Sigmoid colon (tissue), 7 donors: ENCODE measurements at places on chromosomes 5 and 9. TPM values are rescaled to one million over a fixed set of nuclear protein-coding genes. Genes with fewer than 3 reads are reported as not detected.

DNA sequence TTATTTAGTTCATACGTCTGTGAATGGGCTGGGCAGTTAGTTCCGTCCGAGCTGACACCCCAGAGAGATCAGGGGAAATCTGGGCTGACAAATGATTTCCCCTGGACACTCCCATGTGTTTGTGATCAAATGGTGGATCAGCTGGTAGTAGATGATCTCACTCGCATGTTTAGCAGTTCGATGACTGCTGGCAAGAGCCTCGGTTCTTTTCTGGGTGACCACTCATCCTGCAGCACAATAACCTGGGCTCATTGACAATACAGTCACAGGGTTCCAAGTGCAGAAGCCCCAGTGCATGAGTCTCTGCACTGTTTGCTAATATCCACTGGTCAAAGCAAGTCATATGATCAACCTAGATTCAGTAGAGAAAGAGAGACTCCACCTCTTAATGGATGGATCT is 155.9 kb downstream of the NR2F1-AS1 start:
- no peak for DNase-seq
- H3K4me1 ChIP-seq, result no peaks in the 10 kb centered on the region
- H3K36me3 ChIP-seq, result no peaks in the 10 kb centered on the region

Gene SPINK7
- 0.42 TPM for polyA plus RNA-seq

GRCh38 chr9:121997791-121998190 is 95.3 kb downstream of the TTLL11 start:
- peaks cover 33% of the 10 kb centered on the region for H3K4me1 ChIP-seq
- H3K27me3 ChIP-seq, result no peaks in the 10 kb centered on the region
- H3K4me3 ChIP-seq, result no peak overlapping the region
- no peak for DNase-seq
- no peak overlapping the region for H3K27ac ChIP-seq

DNA sequence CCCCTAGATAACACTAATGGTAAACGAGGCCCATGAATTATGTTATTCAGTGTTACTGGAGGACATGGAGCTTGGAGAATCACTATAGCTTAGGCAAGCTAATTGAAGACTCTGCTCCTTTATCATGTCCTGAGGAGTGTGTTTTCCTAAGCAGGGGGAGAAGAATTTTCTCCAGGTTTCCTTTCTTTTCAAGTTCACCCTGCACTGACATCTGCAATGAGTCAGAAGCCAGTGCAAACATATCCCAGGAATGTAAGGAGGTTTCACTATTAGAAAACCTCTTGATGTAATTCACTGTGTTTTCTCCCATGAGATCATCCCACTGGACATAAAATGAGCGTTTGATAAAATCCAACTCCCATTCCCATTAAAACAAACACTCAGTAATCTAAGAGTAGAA is 75.6 kb downstream of the DMRT2 start:
- no peak overlapping the region for H3K27ac ChIP-seq
- no peaks in the 10 kb centered on the region for H3K27me3 ChIP-seq
- H3K4me3 ChIP-seq, result no peak overlapping the region
- DNase-seq, result no peak
- no peaks in the 10 kb centered on the region for H3K36me3 ChIP-seq

DNA sequence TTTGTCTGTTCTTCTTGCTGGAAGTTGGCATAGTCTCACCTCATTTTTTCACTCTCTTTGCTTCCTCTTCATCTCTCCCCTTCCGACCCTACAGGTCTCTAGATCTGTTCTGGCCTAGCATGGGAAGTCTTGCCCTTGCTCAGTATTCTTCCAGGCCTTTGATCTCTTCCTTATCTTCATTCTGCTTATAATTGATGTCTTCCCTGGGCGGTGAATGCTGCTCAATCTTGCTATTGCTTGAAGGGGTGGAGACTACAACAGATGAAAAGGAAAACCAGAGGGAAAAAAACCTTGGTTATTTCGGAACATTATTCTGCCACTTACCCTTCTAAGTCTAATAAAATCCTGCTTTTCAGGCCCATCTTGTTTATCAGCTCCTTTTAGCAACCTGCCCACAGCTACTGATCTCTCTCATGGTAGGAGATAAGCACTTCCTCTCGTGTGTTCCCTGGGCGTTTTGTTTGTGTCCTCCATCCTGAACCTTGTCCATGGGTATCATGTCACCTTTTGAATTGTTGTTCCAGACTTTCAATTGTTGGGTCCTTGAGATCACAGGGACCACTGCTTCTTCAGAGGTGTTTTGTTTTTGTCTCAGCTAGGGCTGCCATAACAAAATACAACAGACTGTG is 375.6 kb downstream of the ADGRV1 start:
- no peaks in the 10 kb centered on the region for H3K36me3 ChIP-seq
- no peaks in the 10 kb centered on the region for H3K27me3 ChIP-seq
- no peak overlapping the region for H3K4me3 ChIP-seq
- peaks cover 19% of the 10 kb centered on the region for H3K4me1 ChIP-seq
- DNase-seq, result no peak

GRCh38 chr5:58751222-58751837 is 168.5 kb downstream of the RAB3C start:
- H3K27me3 ChIP-seq, result no peaks in the 10 kb centered on the region
- H3K4me1 ChIP-seq, result no peaks in the 10 kb centered on the region
- no peak overlapping the region for H3K27ac ChIP-seq
- H3K36me3 ChIP-seq, result no peaks in the 10 kb centered on the region

GRCh38 chr9:131051592-131052517 is 42.9 kb downstream of the LAMC3 start:
- no peak overlapping the region for H3K27ac ChIP-seq
- H3K27me3 ChIP-seq, result no peaks in the 10 kb centered on the region
- peaks cover under 1% of the 10 kb centered on the region for H3K4me1 ChIP-seq
- DNase-seq, result no peak
- H3K4me3 ChIP-seq, result no peak overlapping the region
- H3K36me3 ChIP-seq, result no peaks in the 10 kb centered on the region

Gene IL31RA
- 0.09 TPM for polyA plus RNA-seq

Gene GPR150
- polyA plus RNA-seq, result 0.36 TPM

DNA sequence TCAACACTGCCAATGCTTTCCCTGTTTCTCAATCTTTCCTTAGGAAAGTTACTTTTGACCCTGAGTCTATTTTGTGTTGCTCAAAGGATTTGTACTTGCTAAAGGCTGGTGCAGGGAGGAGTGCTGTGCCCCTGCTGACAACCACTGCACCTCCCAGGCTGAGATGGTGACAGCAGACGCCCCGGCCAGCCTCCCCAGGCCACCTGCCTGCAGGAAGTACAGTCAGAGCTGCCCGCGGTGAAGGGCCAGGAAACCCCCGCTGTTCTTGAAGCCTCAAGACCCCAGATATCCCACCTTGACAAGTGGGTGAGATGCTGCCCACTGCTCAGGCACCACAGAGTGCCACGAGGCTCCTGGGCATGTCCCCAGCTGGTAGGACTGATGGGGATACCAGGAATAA is 44.2 kb upstream of the CKMT2 start:
- no peak overlapping the region for H3K27ac ChIP-seq
- no peaks in the 10 kb centered on the region for H3K4me1 ChIP-seq
- no peaks in the 10 kb centered on the region for H3K27me3 ChIP-seq
- no peak for DNase-seq
- H3K36me3 ChIP-seq, result no peaks in the 10 kb centered on the region
- no peak overlapping the region for H3K4me3 ChIP-seq

GRCh38 chr5:129392681-129393080 is 67.4 kb upstream of the ADAMTS19 start:
- no peaks in the 10 kb centered on the region for H3K27me3 ChIP-seq
- H3K27ac ChIP-seq, result no peak overlapping the region
- H3K4me3 ChIP-seq, result no peak overlapping the region
- no peaks in the 10 kb centered on the region for H3K36me3 ChIP-seq
- no peak for DNase-seq

Gene ADGRD2
- not detected for polyA plus RNA-seq

GRCh38 chr5:9519537-9519936 is 26.3 kb downstream of the SEMA5A start:
- H3K4me3 ChIP-seq, result no peak overlapping the region
- H3K27ac ChIP-seq, result no peak overlapping the region
- no peaks in the 10 kb centered on the region for H3K27me3 ChIP-seq
- H3K36me3 ChIP-seq, result no peaks in the 10 kb centered on the region

DNA sequence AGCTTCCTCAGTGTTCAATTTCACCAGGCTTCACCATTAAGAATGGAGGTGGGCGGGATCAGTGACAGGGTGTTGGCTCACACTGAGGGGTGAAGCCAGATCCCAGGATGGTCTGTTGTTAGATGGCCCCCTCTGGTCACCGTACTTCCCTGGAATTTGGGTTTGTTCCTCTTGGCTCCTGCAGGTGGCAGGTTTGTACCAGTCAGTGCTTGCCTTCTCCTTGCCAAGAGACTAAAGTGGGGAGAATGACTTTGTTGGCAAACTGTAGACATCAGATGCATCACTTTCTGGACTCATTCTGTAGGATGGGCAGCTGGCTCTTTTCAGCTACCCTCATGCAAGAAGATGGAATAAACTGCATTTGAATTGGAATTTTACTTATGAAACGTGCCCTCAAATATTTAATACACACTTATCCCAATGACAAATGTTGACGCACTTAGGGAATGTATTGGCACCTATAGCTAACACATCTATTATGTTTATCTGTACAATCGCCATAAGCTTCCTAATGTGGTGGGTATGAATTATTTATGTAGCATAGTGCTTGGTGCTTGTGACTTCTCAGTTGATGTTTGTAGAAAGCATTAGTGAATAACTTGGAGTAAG is 31.4 kb upstream of the ANKRD55 start:
- H3K4me1 ChIP-seq, result no peaks in the 10 kb centered on the region
- no peaks in the 10 kb centered on the region for H3K36me3 ChIP-seq
